ENCODE measurements at places on chromosomes 12 and 14. TPM values are rescaled to one million over a fixed set of nuclear protein-coding genes. Genes with fewer than 3 reads are reported as not detected.

GRCh38 chr14:61266891-61267740, 14.0 kb downstream of the TMEM30B start:
- no peak for DNase-seq

- DNase-seq = no peak
Measured at GRCh38 chr12:54983536-54984101, 943 bp downstream of the TESPA1 start.

- DNase-seq = no peak
Measured at GRCh38 chr14:97331526-97331925, 534.3 kb downstream of the VRK1 start.

DNA sequence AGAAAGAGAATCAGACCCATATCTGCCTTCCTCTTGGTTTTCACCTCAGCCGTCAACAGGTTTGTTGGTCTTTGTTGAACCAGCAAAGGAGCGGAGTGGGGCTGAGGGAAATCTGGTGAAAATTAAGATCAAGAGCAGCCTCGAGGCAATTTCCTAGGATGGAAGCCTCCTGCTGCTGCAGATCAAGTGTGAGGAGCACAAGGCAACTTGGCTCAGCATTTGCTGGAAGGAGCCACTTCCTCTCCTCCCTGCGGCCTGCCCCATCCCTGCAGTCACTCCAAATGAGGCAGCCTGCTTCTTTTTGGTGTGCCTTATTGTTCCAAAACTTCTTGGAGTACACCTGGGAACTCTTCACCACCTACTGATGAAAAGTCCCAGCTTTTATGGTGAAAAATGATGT, 4.9 kb downstream of the TC2N start:
- no peak for DNase-seq

- no peak for DNase-seq
Measured at GRCh38 chr12:110920324-110920910, at the start of gene MYL2. TSS of gene MYL2 (minus strand) at chr12:110920579. CDS start at chr12:110920529, 50 bp downstream.

DNA sequence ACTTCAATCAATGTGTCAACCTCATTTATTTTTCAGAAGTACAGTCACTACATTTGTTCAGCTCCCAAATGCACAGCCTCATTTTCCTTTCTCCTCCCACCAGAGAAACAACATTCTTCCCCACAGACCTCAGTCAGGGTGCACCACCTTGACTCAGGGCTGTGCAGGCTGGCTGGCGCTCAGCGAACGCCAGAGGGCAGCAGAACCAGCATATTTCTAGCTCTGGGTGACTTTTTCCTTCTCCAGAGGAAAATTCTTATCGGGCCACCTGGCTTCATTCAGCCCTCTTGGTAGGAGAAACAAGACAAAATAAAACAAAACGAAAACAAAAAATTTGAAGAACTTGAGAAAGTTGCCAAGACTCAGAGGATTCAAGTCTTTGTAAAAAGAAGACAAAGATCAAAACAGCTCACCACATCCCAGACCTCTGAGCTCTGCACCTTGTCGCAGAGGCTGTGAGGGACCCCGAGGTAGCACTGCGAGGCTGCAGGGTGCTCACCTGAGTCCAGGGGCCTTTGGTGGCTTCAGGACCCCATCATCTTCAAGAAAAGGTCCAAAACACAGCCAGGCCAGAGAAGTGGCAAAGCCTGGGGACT, 33.7 kb downstream of the PAH start:
- peak; percentile 34 for DNase-seq

GRCh38 chr12:67811437-67812361, 163.2 kb downstream of the DYRK2 start:
- no peak for DNase-seq

DNA sequence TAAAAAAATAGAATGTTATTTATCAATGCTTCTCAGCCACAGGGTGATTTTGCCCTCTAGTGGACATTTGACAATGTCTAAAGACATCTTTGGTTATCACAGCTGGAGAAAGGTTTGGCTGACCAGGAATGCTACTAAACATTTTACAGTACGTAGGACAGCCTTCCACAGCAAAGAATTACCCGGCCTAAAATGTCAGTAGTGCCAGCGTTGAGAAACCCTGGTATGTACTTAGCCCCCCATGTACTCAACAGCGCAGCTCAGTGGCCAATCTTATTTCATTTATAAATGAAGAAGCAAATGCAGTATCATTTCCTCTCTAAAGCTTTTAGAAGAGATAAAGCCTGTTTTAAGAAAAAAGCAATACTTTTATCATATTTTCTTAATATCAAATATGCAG, 5.8 kb downstream of the MARK3 start:
- DNase-seq = no peak

DNA sequence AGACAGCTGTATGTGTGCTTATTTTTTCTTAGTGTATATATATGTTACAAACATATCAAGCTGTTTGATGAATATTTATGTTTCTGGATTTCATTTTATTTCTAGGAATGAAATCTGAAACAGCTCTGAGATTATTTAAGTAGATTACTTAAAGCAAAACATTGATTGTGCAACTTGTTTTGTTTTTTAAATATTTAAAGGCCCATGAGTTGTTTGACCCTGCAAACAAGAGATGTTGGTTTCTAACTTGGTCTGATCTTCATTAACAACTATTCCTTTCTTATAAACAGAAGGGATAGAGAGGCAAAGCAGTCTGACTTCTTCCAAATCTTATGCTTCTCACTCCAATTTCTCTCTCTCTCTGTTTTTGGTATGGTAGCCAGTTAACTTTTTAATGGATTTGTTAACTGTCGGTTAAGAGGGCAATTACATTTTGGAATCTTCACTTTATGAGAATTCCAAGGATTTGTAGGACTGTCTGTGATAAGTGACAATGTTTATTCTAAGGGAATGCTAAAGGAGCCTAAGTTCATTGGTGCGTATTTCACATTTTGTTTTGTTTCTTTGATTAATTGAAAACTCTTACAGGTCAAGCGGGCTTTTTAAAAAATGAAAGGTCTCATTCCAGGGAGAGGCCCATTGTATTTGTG, 102.6 kb upstream of the HMGA2 start:
- no peak for DNase-seq

DNA sequence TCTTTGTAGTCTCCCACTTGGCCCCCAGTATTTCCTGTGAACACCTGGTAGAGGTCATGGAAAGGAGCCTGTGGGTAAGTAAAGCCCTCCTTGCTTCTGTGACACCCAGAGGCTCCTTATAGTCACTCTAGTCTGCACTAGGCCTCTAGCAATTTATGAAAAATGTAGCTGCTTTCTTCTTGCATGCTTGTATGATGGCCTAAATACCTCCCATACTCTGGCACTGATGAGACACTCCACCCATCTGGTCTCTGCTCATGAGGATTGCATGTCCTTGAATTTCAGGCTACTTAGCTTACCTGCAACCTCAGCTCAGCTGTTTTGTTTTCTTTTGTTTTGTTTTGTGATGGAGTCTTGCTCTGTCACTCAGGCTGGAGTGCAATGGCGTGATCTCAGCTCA, 4.6 kb upstream of the A2ML1 start:
- no peak for DNase-seq

DNA sequence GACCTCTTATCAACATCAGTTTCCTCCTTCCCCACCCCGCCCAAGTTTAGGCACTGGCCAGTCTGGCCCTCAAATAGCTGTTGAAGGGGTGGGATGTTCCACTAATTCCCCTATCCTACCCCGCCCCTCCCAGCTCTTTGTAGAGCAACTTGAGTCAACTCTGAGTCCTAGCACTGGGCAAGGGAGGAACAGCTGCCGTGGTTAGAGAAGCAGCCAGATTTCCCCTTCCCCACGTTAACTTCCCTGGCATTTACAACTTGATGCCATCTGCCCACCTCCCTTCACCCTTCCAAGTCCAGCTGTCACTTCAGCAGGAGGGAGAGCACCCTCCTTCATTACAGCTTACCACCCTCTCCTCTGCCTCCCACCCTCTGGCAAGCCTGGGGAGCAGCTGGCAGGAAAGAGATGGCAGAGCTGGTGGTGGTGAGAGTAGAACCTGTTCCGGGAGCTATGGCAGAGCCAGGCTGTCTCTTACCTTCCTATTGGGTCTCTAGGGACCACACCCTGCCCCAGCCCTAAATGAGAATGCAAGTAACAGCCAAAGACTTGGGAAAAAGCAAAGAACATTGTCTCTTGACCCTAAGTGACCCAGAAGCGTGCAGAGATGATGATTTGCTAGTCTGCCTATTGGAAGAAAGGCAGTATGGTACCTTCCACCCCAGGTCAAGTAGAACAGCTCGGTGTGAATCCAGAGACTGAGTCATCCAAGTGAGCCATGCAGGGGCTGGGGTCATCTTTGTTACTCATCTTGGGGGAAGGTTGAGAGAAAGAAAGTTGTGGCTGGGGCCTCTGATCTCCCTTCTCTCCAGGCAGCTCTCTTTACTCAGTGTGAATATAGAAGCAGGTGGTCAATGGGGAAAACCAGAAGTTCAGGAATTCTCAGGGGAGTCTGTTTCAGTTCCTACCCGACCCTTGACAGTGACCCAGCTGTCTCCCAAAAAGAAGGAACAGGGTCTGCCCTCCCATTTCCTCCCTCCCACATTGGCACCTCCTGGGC, 1.5 kb downstream of the BLOC1S1 start:
- DNase-seq = no peak

- DNase-seq = no peak
Measured at GRCh38 chr14:80605536-80605935, 336.0 kb downstream of the CEP128 start.

DNA sequence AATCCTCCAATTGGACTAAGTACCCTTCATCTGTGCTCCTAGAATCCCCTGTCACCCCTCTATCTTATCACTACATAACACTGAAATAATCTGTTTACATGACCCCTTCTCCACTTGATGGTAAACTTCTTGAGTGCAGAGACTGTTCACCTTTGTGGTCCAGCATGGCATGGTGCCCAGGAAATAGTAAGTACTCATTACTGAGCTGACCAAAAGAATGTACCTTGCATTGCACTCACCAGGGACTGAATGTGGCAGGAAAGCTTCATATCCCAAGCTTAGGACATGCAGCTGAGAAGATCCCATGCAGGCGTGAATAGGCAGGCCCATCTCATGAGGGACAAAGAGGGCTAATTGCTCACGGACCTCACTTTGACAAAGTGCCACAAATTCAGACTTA, 1.4 kb upstream of the GARIN2 start:
- no peak for DNase-seq

- DNase-seq = no peak
Measured at GRCh38 chr14:58693048-58693447, 55.3 kb downstream of the DACT1 start.

DNA sequence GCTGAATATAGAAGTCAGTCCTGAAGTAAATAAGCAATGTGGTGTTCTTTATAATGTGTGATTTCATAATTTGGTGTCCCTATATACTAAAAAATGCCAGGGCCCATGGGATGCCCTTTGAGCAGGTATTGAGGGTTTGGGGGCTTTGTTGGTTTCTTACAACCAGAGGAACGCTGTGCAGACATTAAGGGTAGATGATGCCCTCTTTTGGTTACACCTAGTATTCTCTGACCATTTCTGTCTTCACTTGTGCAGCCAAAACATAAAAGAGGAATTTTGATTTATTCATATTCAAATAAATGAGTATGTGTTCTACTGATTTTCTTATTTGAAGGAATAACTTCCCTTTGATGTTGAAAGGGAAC, 3.0 kb downstream of the LGR5 start:
- DNase-seq = no peak

DNA sequence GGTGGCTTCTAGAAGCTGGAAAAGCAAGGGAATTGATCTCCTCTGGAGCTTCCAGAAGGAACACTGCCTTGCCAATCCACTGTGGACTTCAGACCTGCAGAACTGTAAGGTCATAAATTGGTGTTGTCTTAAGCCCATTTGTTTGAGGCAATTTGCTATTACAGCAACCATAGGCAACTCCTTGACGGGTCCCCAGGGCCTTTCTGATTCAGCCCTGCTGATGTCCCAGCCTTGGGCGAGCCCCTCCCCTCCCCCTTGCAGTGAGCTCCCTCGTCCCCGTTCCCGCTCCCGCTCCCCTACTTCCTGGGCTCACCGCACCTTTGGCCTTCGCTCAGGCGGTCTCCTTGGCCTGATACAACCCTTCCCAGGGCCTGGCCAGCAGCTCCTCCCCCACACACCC, 18.9 kb upstream of the DIO3 start:
- no peak for DNase-seq

- DNase-seq = no peak
Measured at GRCh38 chr12:85182699-85183098, 97.3 kb upstream of the ALX1 start.

- DNase-seq = no peak
Measured at GRCh38 chr12:4579305-4580102, 17.5 kb downstream of the DYRK4 start.

- DNase-seq = no peak
Measured at GRCh38 chr14:51304941-51305340, 64.9 kb downstream of the TMX1 start.

- DNase-seq = no peak
Measured at GRCh38 chr14:72169521-72169920, 237.3 kb downstream of the RGS6 start.

DNA sequence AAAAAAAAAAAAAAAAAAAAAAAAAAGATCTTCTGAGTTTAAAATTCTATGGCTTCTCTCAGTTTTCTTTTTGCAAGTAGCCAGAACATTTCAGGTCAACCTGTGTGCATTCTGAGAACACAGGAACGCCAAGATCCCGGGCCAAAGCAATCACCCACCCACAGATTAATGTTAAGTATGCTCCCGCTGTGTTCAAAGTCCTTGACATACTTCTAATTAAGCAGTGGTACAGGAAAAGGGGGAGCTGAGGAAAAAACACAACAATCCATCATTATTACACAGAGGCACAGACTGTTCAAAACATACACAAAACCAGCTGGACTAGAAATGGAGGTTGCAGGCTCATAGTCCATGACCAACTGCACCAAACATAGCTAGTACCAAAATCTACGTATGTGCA, 2.8 kb downstream of the FBXO21 start:
- no peak for DNase-seq

GRCh38 chr14:67167420-67168109, 21.7 kb upstream of the GARIN2 start:
- DNase-seq = no peak

- DNase-seq = no peak
Measured at GRCh38 chr12:104596134-104596799, 139.5 kb downstream of the CHST11 start.

DNA sequence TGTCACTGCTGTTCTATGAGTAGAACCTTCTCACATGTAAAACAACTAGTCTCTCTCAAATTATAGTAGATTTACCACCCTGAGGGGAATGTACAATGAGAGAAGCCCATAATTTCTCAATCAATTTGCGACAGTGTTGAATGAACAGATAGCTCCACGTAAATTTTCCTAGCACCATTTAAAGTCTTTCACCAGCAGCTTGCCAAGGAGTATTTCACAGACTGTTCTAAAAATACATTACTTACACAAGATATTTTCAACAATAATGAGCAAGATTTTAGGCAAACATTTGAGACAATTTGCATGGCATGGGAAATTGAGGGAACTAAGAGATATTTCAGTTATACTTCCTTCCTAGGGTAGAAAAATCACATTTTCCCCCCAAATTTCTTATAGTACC, 151.6 kb downstream of the KICS2 start:
- DNase-seq = no peak

GRCh38 chr12:122643207-122643805, 59.9 kb downstream of the HCAR2 start:
- DNase-seq = no peak

- no peak for DNase-seq
Measured at GRCh38 chr12:4866299-4866698, 43.4 kb upstream of the KCNA1 start.

SALL2 gene
- total RNA-seq = 4.4 TPM

PPM1H gene
- total RNA-seq = 0.06 TPM

KLHL33 gene
- total RNA-seq = 3.4 TPM

C3AR1 gene
- 7.8 TPM for total RNA-seq

LRRC10 gene
- total RNA-seq = not detected

DDN gene
- 0.30 TPM for total RNA-seq

PTGDR gene
- total RNA-seq = 2.6 TPM

P3H3 gene
- 6.3 TPM for total RNA-seq

LRFN5 gene
- total RNA-seq = not detected

PLXNC1 gene
- 40.6 TPM for total RNA-seq

COX8C gene
- total RNA-seq = not detected

SLC35F4 gene
- total RNA-seq = not detected

IL23A gene
- total RNA-seq = 10.2 TPM

All from activated naive CD8-positive, alpha-beta T cell treated with anti-CD3 and anti-CD28 coated beads, Interleukin-2, amount 10 ng/mL, durations not matched to agents 7 days and 5 days (primary cell).